ENCODE measurements at places on chromosomes 11 and 22.

- peak; percentile 60 for DNase-seq
Measured at GRCh38 chr11:126890561-126890960, 110.0 kb downstream of the KIRREL3 start.

- DNase-seq, result no peak
Measured at GRCh38 chr11:130439160-130439519, 9.3 kb upstream of the ADAMTS15 start.

GRCh38 chr11:78935398-78936068 is 360.9 kb upstream of the NARS2 start:
- DNase-seq, result no peak

GRCh38 chr11:132977241-132977640 is 555.1 kb downstream of the OPCML start:
- DNase-seq, result no peak

DNA sequence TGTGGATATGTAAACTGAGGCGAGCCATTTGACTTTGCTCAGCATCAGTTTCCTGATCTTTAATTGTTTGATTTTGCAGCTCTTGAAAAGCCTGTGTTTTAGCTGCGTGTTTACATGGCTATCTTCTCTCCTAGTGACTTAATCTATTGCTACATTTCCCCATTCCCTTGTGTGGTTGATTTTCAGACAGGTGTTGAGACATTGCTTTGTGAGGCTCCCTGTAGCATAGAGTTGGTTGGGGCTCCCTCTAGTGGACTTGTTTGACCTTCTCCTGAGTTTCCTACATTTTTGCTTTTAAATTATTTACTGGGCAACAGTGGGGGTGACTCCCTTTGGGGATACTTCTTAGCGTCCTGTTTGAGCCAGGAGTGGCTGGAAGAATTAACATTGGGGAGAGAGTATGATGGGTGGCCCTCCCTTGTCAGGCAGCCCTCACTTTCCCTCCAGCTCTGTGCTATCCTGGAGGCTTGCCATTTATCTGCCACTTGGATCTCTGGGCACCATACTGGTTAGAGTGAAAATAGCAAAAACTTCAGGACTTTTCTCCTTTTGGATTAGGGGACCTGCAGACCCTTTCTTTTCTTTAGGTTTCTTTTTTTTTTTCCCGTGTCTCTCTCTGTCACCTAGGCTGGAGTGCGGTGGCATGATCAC is 9.2 kb upstream of the CBL start:
- DNase-seq, result no peak

GRCh38 chr22:17368554-17369438 is 464 bp upstream of the CECR2 start:
- peak; percentile 86 for DNase-seq

DNA sequence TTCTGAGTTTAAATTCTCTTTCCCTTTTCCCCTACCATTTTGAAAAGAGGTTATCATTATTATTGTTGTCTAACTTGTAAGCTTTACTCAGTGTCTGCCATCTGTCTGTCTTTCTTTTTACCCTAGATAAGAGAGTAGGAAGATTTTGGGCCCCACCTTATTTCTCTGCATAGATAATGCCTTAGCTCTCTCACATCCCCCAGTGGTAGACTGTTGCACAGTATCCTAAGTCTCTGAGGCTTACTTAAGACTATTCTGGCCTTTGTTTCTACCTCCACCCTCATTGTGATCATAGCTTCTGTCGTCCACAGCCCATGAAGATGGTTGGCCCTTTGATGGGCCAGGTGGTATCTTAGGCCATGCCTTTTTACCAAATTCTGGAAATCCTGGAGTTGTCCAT is 3.6 kb upstream of the OR51L1 start:
- no peak for DNase-seq

DNA sequence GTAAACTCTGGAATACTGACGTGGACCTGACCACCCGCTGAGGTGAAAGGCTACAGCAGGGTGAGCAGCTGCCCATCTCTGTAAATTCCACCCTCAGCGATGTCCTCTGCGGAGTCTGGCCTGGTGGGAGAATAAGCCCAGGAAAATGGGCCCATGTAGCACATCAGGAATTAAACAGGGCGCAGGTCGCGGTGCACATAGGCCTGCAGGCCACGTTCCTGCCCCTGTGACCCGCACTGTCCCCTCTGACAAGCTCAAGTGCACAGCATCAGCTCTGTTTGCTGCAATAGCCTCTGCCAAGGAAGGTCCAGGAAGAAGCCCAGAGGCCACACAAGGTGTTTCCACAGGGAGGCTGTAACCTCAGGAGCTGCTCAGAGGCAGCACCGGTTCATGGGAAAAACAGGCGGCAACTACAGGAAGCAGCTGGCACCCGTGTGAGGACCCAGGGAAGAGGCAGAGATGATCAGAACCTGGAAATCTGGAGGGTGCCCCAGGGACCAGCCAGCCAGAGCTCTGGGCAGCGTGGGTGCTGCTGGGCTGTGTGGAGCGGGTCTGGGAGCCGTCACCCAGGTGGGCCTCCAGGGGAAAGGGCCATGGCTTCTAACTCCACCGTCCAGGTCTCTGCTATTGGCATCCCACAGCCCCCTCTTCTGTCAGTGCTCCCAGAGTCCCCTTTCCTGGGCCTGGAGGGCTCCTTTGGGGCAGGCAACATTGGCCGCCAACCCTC is 808 bp upstream of the IFITM2 start:
- no peak for DNase-seq

- DNase-seq, result no peak
Measured at GRCh38 chr11:20688761-20689160, 19.4 kb downstream of the NELL1 start.

GRCh38 chr22:46828323-46828900 is 66.0 kb downstream of the TBC1D22A start:
- DNase-seq, result no peak

- DNase-seq, result no peak
Measured at GRCh38 chr22:19884954-19885751, 30.5 kb upstream of the GNB1L start.

DNA sequence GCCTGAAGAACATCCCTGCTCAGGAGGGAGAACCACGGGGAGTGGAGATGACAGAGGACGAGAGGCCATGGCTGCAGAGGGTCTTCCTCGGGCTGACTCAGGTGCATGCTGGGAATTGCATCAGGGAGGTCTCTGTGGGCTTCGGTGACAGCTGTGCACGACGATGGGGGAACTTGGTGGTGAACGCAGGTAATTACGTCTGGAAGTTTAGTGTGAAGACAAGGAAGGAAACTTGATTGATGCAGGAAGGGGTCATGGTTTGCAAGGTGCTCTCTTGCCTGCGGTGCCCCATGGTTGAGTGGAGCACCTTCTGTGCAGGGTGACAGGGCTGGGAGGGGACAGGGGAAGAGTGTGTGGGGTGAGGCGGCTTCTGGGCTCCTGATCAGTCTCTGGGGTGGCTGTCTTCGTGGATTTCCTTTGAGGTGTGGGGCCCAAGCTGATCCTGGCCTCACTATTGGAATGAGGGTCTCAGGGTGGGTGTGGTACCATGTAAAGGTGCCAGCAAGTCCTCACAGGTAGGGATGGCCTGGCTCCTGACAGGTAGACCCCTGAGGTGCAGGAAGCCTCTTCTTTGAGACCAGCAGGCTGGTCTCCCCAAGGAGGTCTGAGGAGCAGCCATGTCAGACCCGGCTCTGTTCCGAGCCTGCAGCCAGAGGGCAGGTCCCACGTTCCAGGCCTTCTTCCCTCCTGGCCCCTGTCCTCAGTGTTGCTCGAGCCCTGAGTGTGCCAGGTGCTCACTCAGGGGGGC is 1020.1 kb downstream of the TBC1D22A start:
- no peak for DNase-seq

- no peak for DNase-seq
Measured at GRCh38 chr11:116646191-116646590, 126.6 kb downstream of the BUD13 start.

DNA sequence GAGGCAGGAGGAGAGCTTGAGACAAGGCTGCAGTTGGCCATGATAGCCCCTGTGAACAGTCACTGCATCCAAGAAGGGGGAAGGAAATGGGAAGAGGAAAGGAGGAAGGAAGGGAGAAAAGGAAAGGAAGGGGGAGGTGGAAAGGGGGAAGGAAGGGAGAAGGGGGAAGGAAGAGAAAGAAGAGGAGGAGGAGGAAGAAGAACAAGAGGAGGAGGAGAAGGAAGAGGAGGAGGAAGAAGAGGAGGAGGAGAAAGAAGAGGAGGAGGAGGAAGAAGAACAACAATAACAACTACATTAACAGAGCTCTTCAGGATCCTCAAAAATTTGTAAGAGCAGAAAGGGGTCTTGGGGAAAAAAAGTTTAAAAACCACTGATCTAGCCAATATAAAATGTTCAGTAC is 5.2 kb downstream of the RAB6A start:
- DNase-seq, result no peak

- no peak for DNase-seq
Measured at GRCh38 chr11:110832080-110832479, 119.8 kb upstream of the ARHGAP20 start.

GRCh38 chr11:23897453-23898286 is 599.2 kb upstream of the LUZP2 start:
- DNase-seq, result no peak

- no peak for DNase-seq
Measured at GRCh38 chr11:61023966-61024295, 52.5 kb downstream of the CD6 start.

- no peak for DNase-seq
Measured at GRCh38 chr11:1854949-1855885, 2.3 kb downstream of the LSP1 start.

DNA sequence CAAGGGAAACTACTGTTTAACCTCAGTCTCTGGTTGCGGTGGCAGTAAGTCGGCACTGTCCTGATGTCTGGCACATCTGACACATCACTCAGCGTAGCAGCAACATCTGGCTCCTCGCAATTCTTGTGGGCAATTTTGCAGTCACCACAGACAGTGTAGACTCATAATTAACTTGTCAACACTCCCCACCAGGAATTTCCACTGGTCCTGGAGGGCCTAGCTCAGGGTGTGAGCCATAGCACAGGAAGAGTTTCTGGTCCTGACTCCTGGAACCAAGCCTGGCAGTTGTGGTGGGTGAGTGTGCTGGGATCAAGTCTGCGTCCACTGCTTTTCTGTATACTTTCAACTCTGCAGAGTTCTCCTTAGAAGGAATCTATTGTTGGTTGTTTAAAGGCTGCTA is 209.7 kb downstream of the SNX19 start:
- DNase-seq, result no peak

- DNase-seq, result no peak
Measured at GRCh38 chr11:11456866-11457265, 103.8 kb upstream of the CSNK2A3 start.

DNA sequence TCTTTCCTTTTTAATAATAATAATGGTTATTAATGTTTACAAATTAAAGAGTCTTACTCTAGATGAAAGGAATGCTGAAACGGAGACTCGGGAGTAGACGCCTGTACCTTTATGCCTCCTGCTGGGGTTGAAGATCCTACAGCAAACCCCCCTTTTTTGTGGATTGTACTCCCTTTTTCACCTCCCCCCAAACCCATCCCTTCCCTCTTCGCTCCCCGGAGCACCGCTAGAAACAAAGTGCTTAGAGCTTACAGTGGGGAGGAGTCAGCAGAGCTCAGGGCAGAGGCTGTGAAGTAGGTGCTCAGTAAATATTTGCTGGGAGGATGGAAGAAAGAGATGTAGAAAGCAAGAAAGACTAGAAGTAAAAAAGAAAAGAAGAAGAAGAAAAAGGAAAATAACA is 169.7 kb downstream of the NXPE2 start:
- DNase-seq, result no peak

DNA sequence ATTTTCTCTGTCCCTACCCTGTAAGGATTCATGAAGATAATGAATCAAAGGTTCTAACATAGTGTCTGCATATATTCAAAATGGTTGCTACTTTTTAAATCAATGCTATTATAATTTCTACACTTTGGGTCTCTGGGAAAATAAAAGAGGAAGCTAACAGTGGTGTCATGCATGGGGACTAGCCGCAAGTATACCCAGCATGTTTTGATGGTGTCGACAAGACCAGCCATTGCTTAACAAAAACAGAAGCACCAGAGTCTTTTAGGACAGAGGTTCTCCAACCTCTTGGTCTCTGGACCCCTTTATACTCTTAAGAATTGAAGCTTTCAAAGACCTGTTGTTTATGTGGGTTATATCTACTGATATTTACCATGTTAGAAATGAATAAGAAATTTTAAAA is 37.8 kb downstream of the RNF141 start:
- DNase-seq, result no peak

DNA sequence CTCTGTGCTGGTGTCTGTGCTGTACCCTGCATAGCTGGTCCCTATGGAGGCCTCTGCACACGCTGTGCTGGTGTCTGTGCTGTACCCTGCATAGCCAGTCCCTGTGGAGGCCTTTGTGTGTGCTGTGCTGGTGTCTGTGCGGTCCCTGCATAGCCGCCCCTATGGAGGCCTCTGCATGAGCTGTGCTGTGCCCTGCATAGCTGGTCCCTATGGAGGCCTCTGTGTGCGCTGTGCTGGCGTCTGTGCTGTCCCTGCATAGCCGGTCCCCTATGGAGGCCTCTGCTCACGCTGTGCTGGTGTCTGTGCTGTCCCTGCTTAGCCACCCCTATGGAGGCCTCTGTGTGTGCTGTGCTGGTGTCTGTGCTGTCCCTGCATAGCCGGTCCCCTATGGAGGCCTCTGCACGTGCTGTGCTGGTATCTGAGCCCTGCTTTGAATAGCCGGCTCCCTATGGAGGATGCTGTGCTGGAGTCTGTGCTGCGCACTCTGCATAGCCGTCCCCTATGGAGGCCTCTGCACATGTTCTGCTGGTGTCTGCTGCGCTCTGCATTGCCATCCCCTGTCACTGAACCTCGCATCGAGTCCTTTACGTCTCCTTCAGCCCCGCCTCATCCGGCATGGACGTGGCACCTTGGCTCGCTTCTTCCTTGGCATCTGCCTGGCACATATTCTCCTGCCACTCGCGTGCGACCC is 6.2 kb downstream of the NADSYN1 start:
- no peak for DNase-seq

DNA sequence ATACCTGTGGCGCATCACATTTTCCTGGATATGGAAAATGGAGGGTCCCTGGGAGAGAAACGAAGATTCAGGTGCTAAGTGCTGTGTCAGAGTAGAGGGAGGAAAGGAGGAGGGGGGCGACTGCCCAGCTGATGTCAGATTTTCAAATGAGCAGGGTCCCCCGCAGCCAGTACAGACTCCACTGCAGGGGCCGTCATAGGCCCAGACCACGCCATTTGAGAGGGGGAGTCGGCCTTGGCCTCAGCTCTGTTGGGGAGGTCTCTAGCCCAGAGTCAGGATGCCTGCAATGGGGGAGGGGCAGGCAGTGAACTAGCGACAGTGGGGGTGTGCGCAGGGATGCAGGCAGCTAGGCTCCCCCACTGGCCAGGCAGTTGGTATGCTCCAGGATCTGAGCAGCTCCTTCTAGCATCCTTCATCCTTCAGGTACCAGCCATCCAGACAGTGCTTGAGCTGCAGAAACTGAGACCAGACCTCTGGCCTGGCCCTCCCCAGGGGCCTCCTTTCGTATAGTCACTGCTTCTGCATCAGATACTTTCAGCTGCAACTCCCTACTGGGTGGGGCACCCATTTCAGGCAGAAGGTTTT is at the start of the genes BSCL2 and GNG3:
Gene BSCL2, minus strand, starts transcription at position 148 of the 585 bp plus-strand sequence. CDS start 229 bp downstream, outside the sequence.
Gene GNG3, plus strand, starts transcription at position 400 of the 585 bp plus-strand sequence. CDS start 620 bp downstream, outside the sequence.
- no peak for DNase-seq

- DNase-seq, result no peak
Measured at GRCh38 chr22:31603081-31603525, 58.9 kb downstream of the PISD start.

DNA sequence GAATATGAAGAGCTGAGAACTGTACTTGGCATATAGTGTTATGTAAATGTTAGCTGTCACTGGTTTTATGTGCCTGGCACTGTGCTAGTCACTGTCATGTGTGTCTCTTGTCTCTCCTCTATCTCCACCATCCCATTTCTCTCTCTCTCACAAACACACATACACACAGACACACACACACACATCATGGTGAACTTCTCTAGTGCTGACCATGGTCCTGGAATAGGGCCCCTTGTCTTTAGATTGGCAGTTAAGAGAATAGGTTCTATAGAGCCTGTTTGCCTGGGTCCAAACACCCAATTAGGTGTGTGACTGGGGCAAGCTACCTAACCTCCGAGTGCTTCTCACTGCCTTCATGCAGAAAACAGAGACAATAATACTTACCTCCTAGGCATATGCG is 109.7 kb upstream of the NARS2 start:
- no peak for DNase-seq

Measured in substantia nigra (tissue), 51 donors.